ENCODE measurements at places on chromosomes 2 and 18.

DNA sequence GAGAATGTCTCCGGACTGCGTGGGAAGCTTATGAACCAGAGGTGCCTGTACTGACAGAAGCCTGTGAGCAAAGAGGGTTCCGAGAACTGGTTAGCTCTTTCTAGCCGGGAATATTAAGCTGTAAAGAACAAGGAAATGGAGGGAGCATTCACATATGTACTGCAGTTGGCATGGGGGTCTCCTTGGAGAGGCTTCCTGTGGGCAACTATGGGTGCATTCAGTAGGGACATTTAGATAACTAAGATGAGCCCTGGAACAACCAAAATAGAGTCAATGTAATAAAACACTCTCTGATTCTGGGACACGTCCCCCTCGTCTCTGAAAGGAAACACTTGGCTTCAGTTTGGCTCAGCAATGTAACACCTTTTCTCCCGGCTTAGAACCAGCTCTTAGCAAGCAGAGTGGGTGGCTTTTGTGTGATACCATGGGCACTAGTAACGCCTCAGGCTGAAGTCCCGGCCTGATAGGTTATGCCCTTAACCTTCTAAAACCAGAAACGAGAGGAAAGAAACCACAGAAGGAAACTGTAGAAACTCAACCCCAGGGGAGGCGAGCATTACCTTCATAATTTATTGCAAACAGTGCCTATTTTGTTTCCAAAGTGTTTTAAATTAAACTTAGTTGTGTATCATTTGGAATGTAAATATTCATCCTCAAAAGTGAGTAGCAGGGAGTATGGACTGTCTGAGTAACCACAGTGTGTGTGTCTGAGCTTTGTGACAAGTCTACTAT lies 48.8 kb upstream of the LPIN2 start:
- DNase-seq = no peak

DNA sequence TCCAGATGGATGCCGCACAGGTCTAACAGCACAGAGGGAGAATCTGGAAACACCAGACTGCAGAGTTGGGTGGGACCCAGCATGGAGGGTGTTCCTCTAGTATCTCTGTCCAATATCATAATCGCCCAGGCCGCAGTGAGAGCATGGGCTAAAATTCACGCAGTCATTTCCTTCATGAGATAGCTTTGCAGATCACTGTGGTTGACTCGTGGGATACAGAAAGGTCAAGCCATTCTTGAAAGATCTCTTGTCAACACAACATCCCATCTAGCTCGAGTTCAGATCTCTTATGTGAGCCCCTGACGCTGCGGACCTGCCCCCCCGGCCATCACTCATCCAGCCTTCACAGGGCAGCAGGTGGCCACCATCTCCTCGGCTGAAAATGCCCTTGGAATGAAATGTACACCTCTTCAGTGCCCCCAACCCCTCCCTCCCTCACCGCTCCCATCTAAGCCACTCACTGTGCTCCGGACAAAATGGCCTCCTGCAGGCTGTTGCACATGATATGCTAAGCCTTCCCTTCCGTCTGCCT lies 45.9 kb downstream of the FOSL2 start:
- DNase-seq = no peak

GRCh38 chr2:148875387-148876051 lies 492 bp downstream of the KIF5C start:
- DNase-seq = no peak

- DNase-seq = no peak
These were observed 396.2 kb upstream of the VWC2L start for GRCh38 chr2:214014551-214015220.

DNA sequence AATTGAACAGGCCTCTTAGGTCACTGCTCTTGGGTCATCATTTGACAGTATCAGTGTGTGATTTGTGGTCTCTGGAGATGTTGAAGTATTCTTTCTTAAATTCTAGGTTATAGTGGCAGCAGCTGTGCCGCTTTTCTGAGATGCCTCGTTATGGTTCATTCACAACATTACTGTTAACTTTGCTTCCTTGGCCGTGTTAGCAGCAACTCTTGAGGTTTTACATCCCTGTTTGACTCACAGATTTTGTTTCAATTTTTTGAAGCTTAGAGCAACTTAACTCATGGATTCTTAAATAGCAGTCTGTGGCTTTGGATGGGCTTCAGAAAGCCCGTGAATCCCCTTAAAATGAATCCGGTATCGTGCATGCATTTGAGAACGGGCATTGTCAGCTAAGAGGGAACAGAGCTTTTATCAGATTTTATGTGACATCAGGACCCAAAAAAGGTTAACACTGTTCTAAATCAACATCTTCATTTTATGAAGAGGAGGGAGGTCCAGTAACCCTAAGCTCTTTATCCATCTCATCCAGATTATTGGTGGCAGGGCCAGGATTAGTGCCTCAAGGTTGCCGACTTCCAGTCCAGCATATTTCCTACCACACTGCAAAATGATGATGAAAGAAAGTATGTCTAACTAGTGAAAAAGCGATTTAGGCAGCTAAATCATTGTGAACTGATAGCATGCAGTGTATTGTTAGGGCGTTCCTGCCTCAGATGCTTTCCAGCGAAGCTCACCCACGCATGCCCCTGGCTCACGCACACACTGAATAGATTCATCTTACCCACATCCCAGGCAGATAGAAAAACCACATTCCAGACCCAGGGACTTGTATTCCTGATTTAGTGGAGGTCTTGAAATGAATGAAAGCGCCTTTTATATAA lies 5.1 kb downstream of the TRIB2 start:
- no peak for DNase-seq

DNA sequence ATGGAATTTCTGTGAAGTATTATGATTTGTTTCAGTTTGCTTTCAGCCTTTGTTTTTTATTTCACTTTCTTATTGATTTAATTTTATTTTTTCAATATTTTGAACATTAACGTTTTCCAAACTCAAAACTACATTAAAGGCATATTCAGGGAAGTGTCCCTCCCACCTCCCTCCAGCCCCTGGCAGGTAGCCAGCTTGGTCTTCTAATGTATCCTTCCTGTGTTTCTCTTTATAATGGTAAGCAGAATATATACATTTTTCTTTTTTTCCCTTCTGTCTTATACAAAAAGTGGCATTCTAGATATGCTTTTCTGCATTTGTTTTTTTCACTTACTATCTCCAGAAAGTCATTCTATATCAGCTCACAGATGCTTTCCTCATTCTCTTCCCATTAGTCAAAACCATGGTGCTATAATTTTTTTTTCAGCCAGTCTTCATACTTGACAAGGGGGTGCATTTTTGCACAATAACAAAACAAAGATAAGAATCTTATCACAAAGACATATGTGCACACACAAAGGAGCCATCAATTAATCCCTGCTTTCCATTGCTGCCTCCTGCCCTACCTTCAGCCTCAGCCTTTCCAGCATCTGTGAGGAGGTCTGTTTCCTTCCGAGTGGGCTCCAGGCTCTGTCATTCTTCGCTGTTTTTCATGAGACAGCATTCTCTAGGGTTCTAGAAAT lies 33.7 kb upstream of the TMEM177 start:
- no peak for DNase-seq

DNA sequence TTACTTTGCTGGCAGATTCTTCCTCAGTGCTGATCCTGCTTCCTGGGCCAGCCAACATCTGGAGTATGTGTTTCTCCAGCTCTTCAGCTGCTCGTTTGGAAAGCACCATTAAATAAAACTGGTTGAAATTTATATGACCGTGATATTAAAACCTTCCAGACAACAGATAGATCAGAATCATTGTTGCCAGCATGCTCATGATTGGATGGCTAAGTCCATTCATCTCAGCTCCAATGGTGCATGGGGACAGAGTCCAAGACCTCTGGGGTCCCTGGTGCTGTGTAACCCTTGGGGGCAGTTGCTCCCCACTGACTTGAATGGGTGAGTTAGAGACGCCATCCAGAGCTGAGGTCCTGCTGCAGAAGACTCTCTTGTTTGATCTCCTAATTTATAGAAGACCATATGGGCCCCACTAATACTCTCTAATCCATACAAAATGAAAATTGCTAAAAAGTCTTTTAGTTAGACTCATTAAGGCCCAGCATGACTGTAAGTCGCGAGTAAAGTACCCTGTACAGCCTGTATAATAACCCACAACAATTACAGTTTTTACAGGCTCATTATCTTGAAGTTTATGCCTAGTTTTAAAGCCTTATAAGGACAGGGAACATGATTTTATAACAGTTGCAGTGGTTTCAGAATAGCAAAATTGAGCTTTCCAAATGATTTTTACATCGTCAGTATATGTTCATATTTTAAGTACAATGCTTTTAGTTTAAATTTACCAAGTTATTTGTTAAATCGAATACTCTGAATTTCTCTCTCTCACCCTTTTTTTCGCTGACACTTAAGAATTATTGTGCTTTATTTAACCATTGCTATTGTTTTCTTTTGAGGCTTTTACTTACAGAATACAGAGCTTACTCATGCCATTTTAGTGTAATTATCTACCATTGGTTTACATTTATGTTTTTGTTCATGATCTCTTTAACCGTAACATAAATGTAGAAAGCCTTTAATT lies 60.0 kb downstream of the CABLES1 start:
- no peak for DNase-seq

- DNase-seq = no peak
These were observed 21.3 kb upstream of the FAM117B start for GRCh38 chr2:202613479-202613878.

DNA sequence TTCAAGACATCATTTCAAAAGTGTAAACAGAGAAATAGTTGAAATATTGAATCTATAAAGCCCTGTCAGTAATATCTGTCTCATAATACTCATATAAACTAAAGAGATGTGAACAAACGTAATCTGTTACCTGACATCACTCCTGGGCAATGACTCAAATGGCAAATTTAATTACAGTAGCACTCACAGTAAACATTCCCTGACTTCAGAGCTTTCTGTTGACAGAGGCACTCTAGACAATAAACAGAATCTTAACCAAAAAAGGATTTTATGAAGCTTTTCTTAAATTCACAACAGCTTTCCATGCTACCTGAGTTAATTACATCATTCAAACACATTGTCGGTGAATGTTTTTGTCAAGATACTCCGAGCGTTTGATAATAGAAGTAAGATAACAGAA lies 128.1 kb upstream of the PDE1A start:
- DNase-seq = no peak

- no peak for DNase-seq
These were observed 4.6 kb downstream of the IL37 start for GRCh38 chr2:112915300-112916144.

DNA sequence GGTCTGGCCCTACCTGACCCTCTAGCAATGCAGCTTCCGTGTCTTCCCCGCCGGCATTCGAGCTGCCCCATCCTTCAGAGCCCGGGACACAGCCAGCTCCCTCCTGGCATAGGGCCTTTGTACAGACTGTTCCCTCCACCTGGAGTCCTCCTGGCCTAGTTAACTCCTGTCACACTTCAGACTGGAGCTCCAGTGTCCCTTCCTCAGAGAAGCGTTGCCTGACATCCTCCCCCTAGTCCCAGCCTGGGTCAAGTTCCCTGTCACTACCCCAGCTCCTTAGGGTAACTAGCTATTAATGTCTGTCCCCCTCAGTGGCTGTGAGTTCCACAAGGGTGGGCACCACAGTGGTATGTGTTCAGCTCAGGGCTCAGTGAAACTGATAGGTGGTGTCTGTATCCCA lies 45.5 kb upstream of the LOXHD1 start:
- no peak for DNase-seq

GRCh38 chr2:106012591-106013347 lies 181.3 kb downstream of the UXS1 start:
- no peak for DNase-seq

GRCh38 chr2:8661736-8662135 lies 20.1 kb upstream of the ID2 start:
- no peak for DNase-seq

DNA sequence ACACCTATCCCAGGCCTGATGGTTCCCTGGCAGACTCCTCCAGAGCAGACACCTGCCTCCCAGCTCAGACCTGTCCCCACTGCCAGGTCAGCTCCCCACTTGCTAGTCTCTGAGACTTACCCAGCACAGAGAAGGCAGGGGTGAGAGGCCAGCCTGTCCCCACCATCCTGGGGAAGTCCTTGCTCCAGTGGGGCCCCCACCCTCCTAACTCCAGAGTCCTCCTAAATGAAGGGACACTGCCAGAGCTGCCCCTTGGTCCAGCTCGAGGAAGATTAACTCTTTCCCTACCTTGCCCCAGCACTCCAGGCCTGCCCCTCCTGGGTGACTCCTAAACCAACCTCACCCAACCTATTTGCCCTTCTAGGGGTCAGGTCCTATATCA lies 30.4 kb upstream of the TNS1 start:
- DNase-seq = no peak

- DNase-seq = no peak
These were observed 663 bp downstream of the C2orf49 start for GRCh38 chr2:105338020-105338385.

- no peak for DNase-seq
These were observed 23.4 kb downstream of the MYO7B start for GRCh38 chr2:127558911-127559310.

- no peak for DNase-seq
These were observed 88.6 kb downstream of the AAK1 start for GRCh38 chr2:69554981-69555380.

GRCh38 chr2:26185304-26185928 lies 12.5 kb downstream of the GAREM2 start:
- DNase-seq = no peak

DNA sequence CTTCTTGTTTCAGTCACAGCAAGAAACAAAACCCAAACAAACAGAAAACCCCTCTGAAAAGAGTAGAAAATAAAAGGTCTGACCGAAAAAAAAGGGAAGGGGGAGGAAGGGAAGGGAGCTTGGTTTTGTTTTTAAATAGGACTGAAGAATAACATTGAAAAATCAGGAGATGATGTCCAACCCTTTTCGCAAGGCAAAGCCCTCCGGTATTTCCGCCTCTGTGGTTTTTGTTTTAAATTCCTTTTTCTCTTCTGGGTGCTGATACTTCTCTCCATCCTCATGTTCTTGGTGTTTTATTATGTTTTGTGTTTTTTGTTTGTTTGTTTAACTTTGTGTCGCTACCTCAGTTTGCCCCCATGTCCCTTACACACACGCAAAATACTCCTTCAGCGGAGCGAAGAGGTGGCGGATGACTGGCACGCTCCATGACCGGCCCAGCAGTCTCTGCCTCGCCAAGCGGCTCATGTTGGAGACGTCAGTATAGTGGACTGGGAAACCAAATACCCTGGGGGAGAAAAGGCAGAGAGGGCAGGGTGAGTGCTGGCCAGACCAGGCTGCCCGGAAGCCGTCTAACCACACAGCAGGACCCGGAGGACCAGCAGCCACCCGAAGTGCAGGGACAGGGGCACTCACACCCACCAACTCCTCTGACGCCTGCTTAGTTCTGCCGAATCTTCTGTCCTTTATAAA lies 65.7 kb upstream of the POMC start:
- DNase-seq = no peak

GRCh38 chr2:10145519-10146357 lies 23.2 kb downstream of the RRM2 start:
- no peak for DNase-seq

Measured in astrocyte of the cerebellum (primary cell).